HuH-7 (cell line): ENCODE measurements at places on chromosomes 3 and 15.

DNA sequence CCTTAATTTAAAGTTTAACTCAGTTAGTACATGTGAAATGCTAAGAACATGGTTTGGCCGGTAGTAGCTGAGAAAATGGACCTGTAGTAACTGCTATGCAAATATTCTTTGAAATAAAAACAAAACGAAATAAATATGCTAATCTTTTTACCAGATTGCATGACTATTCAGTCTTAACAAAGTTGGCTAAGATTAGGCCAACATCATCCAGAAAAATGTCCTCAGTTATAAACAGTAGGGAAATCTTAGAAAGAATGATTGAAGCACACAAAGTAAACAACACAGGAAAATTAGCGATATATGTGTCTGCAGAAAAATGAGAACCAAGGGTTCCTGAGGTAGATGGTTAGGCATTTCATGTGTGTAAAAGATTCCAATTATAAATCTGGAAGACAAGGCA is 832.1 kb downstream of the TUSC7 start:
- DNase-seq = no peak

DNA sequence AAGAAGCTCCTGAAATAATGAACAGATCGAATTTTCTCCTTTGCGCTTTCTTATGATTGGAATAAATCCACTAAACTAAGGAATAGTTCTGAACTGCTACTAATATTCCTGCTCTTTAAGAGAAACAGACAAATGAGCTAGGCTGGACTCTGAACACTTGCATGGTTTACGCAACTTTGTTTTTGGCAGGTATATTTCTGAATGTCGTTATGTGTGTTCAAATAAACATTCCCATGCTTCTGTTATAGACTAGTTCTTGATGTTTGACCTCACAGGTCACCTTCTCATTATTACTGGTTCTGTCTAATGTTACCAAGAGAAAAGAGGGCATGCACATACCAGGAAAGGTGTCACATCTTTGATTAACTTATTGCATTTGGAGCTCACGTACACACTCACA is 418.2 kb downstream of the EPHB1 start:
- DNase-seq = no peak

- no peak for DNase-seq
Observed at GRCh38 chr15:85389772-85390171, 9.4 kb downstream of the AKAP13 start.

DNA sequence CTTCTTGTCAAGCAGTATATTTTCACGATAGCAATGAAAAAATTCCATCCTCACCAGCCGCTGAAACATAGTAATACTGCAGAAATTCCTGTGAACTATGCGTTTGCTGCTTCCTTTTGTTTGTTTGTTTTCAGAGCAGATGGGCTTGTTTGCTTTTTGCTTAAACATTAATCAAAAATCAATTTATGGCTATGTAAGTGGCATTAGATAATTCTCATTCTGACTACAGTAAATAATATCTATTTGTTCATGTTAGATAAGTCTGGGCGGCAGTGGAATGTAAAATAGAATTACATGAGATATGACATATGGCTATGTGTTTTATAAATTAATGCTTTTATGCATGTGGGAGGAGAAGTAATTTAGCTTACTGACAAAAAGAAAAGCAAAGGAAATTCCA is 163.7 kb downstream of the PGPEP1L start:
- peak; percentile 29 for DNase-seq

GRCh38 chr3:117723825-117724224 is 1014.2 kb downstream of the TUSC7 start:
- DNase-seq = no peak

DNA sequence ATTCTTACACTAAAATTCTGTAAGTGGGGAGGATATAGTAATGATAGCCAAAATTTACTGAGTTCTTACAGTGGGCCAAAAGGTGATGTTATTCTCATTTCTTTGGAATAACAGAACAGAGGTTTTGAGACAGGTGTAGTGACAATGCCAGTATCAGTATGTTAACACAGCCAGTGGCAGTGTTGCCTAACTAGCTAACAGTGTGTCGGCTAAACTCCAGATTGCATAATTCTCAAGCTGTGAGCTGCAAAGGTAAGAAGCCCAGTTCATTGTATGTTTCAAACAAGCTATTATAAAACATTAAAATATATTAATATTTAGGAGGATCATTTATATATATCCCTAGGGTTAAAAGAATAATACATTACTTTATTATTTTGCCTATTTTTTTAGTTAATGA is 920 bp downstream of the SLC15A2 start:
- peak; percentile 32 for DNase-seq

- DNase-seq = no peak
Observed at GRCh38 chr3:64489361-64490044, 198.3 kb downstream of the ADAMTS9 start.

DNA sequence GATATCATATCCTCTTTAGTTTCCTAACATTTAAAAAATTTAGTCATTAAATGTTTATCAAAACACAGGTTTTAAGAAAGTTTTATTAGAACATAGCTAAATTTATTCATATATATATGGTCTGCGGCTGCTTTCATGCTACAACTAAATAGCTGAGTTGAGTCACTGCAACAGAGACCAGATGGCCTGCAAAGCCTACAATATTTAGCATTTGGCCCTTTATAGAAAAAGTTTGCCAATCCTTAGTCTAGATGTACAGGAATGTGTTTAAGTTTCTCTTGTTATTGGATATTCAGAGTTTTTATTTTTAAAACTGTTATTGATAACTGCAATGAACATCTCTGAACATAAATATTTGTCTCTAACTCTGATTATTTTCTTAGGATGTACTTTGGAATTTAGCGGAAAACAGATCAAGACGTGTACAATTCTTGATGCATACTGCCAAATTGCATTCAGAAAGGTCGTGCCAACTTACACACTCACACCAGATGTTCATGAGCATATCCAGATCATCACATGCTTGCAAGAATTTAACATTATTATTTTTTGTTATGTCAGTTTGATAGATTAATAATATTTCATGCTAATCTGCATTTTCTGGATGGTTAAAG is 157.9 kb downstream of the STAC start:
- DNase-seq = no peak

- DNase-seq = no peak
Observed at GRCh38 chr3:88151358-88151757, 1.6 kb downstream of the C3orf38 start.

DNA sequence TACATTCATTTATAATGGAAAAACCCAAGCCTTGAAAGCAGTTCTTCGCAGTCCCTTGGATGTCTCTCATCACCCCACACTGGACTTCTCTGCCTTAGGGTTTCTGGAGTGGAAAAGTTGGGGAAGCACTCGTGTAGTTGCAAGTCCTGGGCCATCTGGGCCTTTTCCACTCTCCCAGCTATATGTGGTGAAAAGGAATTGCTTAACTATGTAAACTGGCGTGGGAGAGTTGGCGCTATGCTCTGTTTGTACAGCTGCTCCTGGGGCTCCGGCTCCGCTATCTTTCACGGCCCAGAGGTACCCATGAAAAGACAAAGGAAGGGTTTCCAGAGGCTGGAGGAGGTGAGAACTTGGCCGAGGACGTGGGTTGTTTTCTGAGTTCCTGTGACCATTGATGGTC is 81.1 kb upstream of the MYZAP start:
- no peak for DNase-seq

DNA sequence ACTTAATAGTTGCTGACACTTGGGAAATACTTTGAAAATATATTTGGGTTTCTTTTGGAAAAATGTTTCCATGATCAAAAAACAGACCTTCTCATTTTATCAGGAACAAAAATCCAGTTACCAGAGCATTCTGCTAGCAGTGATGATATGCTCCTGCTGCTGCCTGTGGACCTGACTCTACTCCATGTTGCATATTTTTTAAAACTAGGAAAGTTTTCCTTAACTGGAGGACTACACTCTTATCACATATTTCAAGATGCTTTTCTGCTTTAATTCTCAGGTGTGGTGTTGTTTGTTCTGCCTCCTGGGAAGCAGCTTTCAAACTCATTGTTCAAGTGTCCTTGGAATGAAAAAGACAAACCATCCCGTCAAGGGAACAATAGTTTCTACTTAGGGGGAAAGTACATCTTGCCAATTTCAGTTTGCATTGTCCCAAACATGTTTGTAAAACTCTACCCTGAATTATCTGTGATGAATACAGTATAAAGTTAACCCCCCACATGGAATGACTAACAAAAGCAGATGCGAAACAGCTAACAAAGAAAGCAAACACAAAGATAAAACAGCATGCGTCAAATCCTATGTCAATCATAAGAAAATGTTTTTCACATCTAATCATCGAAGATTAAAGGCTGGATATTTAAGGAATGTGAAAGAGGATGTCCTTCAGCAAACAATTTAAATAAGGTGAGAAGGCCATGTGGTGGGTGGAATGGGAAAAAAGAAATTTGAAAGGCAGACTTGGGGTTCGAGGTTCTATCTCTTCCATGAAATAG is 40.1 kb upstream of the PSMD6 start:
- DNase-seq = no peak

DNA sequence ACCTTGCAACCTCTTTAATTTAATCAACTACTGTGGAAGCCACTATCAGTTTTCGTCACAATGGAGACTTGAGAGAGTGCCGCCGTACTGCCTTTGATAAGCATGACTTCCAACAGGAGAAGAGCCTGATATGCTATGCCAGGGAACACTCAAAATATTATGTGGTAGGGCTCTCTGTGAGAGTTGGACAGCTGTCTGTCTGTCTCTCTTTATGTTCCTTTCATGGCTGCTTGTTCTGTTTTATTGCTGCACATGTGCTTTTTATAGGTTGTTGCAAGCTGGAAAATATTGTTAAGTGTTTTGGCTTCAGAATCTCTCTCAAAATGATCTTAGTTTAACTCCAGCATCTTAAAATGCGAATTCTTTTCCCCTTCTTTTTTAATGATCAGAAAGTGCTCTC is 249.4 kb upstream of the RARB start:
- DNase-seq = no peak

DNA sequence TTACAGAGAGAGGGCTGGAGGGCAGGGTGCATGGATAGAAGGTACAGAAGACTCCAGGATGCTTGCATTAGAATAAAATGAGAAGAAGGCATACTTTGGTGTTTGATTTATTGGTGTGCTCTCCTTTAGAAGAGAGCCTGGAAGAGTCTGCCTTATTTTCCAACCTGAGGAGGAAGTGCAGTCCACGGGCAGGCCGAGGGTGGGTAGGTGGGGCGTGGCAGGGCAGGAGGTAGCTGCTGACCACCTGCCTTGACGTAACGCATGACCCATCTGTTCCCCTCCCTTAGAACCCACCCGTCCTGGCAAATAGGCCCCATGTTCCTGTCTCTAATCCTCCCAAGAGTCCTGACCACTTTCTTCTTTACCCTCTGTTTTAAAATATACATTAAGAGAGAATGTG is 222.3 kb upstream of the LYSMD4 start:
- DNase-seq = no peak

DNA sequence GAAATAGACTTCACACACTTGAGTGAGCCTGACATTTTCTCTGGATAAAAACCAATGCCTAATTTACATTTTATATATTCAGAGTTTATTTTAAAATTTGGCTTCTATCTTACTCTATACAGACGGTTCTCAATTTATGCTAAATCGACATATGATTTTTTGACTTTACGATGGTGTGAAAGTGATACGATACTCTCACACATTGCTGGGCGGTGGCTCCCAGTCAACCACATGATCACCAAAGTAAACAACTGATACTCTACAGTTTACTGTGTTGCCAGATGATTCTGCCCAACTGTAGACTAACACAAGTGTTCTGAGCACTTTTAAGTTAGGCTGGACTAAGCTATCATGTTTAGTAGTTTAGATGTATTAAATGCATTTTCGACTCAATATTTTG is 25.1 kb upstream of the GADL1 start:
- no peak for DNase-seq

- no peak for DNase-seq
Observed at GRCh38 chr3:112128843-112129727, 4.0 kb downstream of the GCSAM start.

DNA sequence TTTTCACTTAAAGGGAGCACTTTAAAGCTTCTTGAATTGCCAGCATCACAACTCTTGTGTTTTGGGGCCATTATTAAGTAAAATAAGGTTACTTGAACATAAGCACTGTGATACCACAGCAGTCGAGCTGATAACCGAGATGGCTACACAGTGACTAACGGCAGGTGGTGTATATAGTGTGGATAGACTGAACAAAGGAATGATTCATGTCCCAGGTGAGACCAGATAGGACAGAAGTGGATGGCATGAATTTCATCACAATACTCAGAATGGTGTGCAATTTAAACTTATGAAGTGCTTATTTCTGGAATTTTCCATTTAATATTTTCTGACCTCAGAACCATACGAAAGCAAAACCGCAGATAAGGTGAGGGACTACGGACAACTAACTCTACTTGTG is 40.2 kb downstream of the PBRM1 start:
- DNase-seq = no peak

GRCh38 chr15:85489773-85490493 is 109.5 kb downstream of the AKAP13 start:
- DNase-seq = no peak

DNA sequence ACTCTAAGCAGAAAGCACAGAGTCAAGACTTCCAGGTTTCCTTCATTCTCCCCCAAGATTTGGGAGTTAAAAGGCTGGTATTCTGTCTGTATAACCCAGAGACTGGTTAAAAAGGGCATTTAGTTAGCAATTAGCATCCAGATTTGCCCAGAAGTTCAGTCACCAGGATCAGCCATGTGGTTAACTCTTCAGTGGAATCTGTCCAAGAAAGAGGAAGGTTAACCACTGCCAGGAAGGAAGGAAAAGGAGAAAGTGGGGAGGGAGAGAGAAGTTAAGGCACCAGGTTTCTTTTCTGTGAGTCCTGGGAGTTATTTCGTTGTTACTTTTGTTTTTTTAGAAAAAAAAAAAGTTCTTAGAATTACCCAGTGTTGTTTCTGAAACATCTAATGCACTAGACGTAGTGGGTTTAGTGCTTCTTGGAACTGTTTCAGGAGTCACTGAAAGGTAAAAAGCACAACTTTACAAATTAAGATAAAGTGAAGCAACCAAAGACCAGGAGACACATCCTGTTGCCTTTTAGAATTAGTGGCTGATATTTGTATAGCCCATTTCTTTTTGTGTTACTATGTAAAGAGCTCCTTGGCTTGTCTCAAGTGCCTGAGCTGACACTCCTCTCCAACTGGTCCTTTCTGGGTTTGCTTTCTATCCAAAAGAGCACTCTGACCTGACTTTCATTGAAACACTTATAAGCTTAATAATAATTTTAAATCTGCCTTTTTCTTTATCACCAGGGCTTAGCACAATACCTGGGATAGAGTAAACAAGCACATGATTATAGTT is 128.6 kb downstream of the ABI3BP start:
- no peak for DNase-seq

DNA sequence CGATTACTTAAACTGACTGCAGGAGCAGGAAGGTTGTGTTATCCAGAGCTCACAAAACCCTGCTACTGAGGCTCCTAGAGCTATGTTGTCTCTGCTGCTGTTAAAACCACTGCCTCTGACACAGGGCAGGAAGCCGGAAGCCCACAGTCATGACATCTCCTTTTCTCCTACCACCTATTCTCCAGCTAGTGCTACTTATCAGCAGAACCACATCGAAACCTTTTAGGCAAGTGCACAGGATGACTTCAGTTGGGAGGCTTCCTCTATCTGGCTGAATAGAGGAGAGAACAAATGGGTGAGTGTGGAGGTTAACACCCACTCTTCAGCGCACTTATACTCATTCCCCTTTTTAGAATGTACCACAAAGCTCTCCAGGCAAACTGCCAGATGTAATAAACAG is 638.0 kb downstream of the OTOL1 start:
- DNase-seq = no peak

- DNase-seq = no peak
Observed at GRCh38 chr15:57692709-57693108, 13.8 kb upstream of the POLR2M start.
